ENCODE measurements at places on chromosomes 13 and 19. TPM values are rescaled to one million over a fixed set of nuclear protein-coding genes. Genes with fewer than 3 reads are reported as not detected.

DNA sequence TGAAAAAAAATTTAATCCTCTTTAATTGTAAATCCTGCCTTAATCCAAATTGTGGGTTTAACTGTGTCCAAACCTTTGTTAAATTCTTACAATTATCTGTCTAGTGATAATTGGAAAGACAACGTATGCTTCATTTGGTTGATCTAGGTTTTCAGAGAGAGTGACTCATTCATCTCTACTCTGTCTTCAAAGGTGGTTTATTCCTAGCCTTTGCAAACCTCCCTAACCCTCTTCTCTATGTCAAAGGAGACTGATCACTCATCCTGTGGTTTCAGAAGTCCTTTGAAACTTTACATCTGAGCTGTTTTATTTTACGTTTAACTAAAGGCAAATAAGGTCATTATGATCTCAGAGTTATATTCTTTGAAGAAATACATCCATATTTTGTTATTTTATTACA is 8.8 kb upstream of the OXGR1 start:
- no peaks in the 10 kb centered on the region for H3K36me3 ChIP-seq
- no peaks in the 10 kb centered on the region for H3K27me3 ChIP-seq
- H3K27ac ChIP-seq, result no peak overlapping the region

DNA sequence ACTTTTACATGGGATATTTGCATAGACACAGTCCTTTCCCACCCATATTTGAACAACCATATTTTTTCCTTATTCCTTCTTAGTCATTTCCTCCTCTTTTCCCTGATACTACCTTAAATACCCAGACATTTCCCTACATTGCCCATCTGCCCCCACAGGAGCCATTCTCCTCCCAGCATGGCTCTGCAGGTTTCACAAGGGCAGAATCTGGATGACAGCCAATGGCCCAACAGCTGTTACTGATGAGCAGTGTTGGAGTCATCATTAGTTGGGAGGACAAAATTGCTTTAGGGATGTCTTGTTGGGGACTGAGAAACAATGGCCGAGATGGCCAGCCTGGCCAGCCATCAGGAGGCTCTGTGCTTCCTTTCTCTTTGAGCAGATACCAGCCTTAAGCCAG is 209.5 kb downstream of the KLF5 start:
- no peaks in the 10 kb centered on the region for H3K27me3 ChIP-seq
- H3K27ac ChIP-seq, result no peak overlapping the region

GRCh38 chr13:23463661-23464060 is 30.2 kb upstream of the SACS start:
- H3K27me3 ChIP-seq, result peaks cover 3% of the 10 kb centered on the region
- H3K36me3 ChIP-seq, result no peaks in the 10 kb centered on the region
- no peak for DNase-seq
- no peak overlapping the region for H3K4me3 ChIP-seq
- peaks cover 5% of the 10 kb centered on the region for H3K4me1 ChIP-seq
- no peak overlapping the region for H3K27ac ChIP-seq

GRCh38 chr13:99809496-99809895 is 162.1 kb downstream of the ZIC5 start:
- no peaks in the 10 kb centered on the region for H3K27me3 ChIP-seq
- H3K36me3 ChIP-seq, result no peaks in the 10 kb centered on the region
- DNase-seq, result no peak
- no peak overlapping the region for H3K4me3 ChIP-seq
- no peak overlapping the region for H3K27ac ChIP-seq

DNA sequence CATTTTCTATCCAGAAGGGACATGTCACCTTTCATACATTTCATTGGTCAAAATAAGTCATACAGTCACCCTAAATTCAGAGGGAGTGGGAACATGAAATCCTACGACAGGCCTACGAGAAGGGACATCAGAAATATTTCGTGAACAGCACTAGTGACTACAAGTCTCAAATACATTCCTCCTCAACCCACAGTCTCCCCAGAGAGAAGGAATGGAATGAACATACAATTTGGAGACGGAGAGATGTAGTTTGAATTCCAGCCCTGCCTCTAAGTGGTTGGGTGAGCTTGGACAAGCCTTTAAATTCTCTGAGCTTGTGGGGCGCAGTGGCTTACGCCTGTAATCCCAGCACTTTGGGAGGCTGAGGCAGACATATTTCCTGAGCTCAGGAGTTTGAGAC is 9.9 kb downstream of the SERTM1 start:
- DNase-seq, result no peak
- H3K36me3 ChIP-seq, result no peaks in the 10 kb centered on the region
- no peaks in the 10 kb centered on the region for H3K4me1 ChIP-seq
- no peaks in the 10 kb centered on the region for H3K27me3 ChIP-seq

The ETV2 gene
- polyA plus RNA-seq, result 1.5 TPM

DNA sequence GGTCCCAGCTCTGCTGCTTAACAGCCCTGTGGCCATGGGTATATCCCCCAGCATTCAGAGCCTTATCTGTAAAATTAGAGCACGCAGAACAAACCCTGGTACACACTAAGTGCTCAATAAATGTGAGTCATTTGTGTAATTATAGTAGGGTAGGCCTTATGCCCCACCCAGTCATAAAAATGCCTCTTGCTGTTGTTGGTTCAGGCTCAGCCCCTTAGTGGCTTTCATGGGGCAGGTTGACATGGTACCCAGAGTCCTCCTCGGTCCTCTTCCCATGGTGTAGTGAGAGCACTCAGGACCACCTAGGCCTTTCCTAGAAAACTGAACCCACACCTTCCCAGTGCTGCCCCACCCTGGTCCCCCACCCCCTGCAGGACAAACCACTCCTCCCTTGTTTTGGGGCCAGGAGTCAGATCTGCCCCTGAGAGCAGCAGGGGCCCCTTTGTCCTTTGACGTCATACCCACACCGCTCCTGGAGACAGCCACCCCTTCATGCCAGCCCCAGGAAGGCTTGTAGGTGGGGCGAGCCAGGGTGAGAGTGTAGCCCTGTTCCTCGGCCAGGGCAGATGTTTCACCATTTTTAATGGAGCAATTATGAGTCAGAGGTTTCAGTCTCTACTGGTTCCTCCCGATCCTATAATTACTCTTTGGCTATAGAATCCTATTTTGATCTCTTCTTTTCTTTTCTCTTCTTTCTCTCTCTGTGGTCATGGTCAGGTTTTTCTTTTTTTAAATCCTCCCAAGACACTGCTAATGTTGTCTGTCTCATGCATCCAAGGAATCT is 36.8 kb downstream of the ACTN4 start:
- H3K4me3 ChIP-seq, result no peak overlapping the region
- peaks cover 9% of the 10 kb centered on the region for H3K4me1 ChIP-seq
- DNase-seq, result no peak
- no peaks in the 10 kb centered on the region for H3K27me3 ChIP-seq

The C19orf12 gene
- polyA plus RNA-seq, result 27.5 TPM

- no peak for DNase-seq
- no peaks in the 10 kb centered on the region for H3K36me3 ChIP-seq
- no peaks in the 10 kb centered on the region for H3K4me1 ChIP-seq
- no peak overlapping the region for H3K27ac ChIP-seq
Measured at GRCh38 chr13:95921485-95921884, 131.7 kb downstream of the UGGT2 start.

The DIRAS1 gene
- 0.27 TPM for polyA plus RNA-seq

DNA sequence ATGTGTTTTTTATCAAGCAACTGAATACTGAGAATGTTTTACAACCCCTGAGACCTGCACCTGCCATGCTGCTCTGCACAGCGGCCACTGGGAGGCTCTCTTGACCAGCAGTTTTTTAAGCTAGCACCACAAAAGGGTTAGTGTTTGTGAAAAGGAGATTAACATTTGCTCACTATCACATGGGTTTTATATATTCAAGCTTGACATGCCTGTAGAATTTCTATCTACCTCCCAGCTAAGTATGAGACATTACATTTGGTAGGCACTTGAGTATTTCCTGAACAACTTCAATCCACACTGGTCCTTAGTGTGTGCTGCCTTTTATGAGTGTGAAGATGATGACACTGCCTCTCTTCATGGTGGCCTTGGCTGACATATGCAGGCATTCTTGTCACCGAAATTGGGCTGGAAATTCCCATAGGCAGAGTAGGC is 1238.9 kb downstream of the UQCRFS1 start:
- no peak overlapping the region for H3K4me3 ChIP-seq
- DNase-seq, result no peak
- H3K27me3 ChIP-seq, result no peaks in the 10 kb centered on the region
- no peaks in the 10 kb centered on the region for H3K4me1 ChIP-seq
- no peaks in the 10 kb centered on the region for H3K36me3 ChIP-seq

DNA sequence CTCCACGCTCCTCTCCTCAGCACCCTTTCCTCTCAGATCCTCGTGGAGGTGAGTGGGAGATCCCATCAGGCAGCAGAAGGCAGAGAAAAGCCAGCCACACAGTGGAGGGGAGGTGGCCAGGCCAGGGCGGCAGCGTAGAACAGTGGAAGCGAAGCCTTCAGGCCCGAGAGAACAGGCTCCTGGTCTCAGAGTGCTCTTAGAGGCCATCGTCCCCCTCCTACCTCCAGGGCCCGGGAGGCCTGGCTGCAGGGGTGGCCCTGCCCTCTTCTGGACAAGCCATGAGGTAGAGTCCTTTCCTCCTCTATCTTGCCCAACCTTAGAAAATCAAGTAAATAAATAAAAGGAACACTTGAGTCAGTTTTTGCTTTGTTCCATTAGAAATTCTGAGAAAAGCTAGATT is 202.0 kb downstream of the KATNAL1 start:
- DNase-seq, result no peak
- no peaks in the 10 kb centered on the region for H3K27me3 ChIP-seq
- H3K4me1 ChIP-seq, result peaks cover 4% of the 10 kb centered on the region
- H3K27ac ChIP-seq, result no peak overlapping the region
- no peaks in the 10 kb centered on the region for H3K36me3 ChIP-seq

The B3GNT8 gene
- polyA plus RNA-seq, result 4.1 TPM

GRCh38 chr13:22126433-22127021 is 455.7 kb downstream of the FGF9 start:
- H3K27ac ChIP-seq, result no peak overlapping the region
- no peaks in the 10 kb centered on the region for H3K4me1 ChIP-seq
- H3K36me3 ChIP-seq, result no peaks in the 10 kb centered on the region
- H3K4me3 ChIP-seq, result no peak overlapping the region
- DNase-seq, result no peak

The FFAR1 gene
- 0.05 TPM for polyA plus RNA-seq

GRCh38 chr13:33721724-33722123 is 96.2 kb upstream of the RFC3 start:
- no peak overlapping the region for H3K4me3 ChIP-seq
- no peaks in the 10 kb centered on the region for H3K27me3 ChIP-seq
- DNase-seq, result no peak
- no peak overlapping the region for H3K27ac ChIP-seq

The FBL gene
- 185 TPM for polyA plus RNA-seq

The SHD gene
- polyA plus RNA-seq, result 0.57 TPM

The RDH8 gene
- polyA plus RNA-seq, result 0.14 TPM

The ODAD3 gene
- polyA plus RNA-seq, result 0.64 TPM

DNA sequence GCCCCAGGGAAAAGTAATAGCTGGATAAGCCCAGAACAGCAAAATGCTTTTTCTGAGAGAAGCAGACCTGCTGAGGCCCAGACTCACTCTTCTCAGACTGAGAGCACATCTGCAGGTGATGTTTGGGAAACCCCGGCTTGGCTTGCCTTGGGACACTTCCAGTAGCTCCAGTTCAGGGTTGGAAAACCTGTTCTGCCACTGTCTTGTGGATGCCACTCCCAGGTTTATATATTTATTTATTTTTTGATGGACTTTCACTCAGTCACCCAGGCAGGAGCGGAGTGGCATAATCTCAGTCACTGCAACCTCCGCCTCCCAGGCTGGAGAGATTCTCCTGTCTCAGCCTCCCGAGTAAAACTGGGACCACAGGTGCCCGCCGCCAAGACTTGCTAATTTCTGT is 8.0 kb upstream of the SMARCA4 start:
- H3K27me3 ChIP-seq, result no peaks in the 10 kb centered on the region
- H3K4me3 ChIP-seq, result no peak overlapping the region
- DNase-seq, result no peak

DNA sequence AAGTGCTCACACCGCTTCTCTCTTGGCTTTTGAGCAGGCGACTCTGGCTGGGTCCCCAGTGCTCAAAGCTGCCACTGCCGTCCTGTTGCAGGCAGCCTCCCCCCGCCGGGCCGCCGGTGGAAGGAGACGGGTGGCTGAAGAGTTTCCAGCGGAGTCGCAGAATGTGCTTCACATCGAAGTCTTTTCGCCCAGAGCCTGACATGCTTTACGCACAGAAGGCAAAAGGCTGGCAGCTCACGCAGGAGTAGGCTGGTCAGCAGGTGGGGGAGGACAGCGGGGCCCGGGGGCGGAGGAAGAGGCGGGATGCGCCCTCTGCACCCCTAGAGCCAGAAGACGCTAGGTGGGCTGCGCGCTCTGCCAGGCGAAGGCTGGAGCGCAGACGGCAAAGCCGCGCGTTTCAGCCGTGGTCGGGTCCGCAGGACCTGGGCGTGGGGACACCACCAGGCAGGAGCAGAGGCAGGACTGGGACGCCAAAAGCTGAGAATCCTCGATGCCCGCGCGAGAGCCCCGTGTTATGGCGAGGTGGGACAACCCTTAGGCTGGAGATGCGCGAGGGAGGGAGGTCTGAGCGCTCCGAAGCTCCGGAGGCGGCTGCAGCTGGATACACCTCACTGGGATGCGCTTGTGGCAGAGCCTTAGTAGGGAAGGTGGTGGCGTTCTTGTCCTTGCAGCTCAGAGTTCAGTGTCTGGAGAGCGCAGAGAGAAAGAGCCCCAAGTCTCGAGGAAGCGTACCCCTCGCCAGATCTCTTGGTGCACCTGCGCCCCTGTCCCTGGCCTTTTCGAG is at the start of gene ATXN8OS:
TSS of gene ATXN8OS (plus strand) at position 329 of the 784 bp plus-strand sequence.
- H3K4me1 ChIP-seq, result no peaks in the 10 kb centered on the region
- no peaks in the 10 kb centered on the region for H3K27me3 ChIP-seq
- H3K36me3 ChIP-seq, result no peaks in the 10 kb centered on the region
- no peak within 1 kb of the TSS for H3K4me3 ChIP-seq
- DNase-seq, result no peak

The TEX101 gene
- 0.18 TPM for polyA plus RNA-seq
